Activated CD4-positive, alpha-beta memory T cell treated with anti-CD3 and anti-CD28 coated beads, Interleukin-2, amount 10 ng/mL, durations not matched to agents 7 days and 5 days (primary cell): ENCODE measurements at places on chromosomes 3 and 15. TPM values are rescaled to one million over a fixed set of nuclear protein-coding genes. Genes with fewer than 3 reads are reported as not detected.

- no peak overlapping the region for H3K27ac ChIP-seq
- H3K36me3 ChIP-seq = no peaks in the 10 kb centered on the region
- no peaks in the 10 kb centered on the region for H3K4me1 ChIP-seq
- H3K27me3 ChIP-seq = no peaks in the 10 kb centered on the region
Observed at GRCh38 chr3:161915418-161915750, 418.8 kb downstream of the OTOL1 start.

Gene CHDH
- total RNA-seq = 9.0 TPM

DNA sequence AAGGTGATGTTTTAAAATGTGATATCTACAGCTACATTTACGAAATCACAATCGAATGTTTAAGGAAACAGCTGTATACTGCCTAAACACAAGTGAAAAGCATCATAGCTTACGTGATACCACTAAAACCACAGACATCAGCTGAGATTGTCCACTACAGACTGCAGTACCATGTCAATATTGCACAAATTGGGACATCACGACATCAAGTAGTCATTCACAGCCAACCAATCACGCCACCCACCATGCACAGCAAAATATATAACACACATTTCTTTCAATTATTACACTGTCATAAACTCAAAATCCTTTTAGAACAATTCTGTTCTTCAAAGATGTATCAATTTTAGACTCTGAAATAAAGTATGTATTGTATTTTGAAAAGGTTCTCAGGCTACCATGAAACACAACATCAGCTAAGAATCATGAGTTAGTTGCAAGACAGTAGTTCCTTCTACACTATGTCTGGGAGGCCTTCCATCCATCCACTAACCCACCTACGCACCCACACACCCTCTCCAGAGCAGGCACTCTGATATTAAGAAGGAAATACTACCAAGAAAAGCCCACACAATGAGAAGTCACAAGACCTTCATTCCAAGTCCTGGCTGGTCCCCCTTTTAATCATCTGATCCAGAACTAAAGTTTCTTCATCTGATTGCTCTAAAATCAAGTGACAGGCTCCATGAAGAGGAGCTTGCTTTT is 3.1 kb downstream of the DMXL2 start:
- H3K4me1 ChIP-seq = peaks cover 14% of the 10 kb centered on the region
- peaks cover 24% of the 10 kb centered on the region for H3K27me3 ChIP-seq
- no peak overlapping the region for H3K4me3 ChIP-seq
- no peaks in the 10 kb centered on the region for H3K36me3 ChIP-seq
- no peak overlapping the region for H3K27ac ChIP-seq

DNA sequence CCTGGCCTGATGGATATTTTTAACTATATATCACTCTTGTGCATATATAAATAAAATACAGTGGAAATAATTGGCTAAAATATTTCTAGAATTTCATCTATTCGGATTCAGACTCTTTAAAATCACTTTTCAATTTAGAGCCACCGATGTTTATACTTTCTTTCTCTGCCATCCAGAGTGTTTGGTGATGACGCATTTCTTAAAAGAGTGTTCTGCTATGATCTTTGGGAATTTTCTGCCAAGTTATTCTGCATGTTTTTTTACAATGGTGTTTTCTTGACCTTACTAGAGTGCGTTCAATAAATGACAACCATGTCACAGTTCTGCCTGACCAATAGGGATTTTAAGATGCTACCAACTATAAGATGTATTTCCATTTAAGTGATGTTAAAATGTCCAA is 30.2 kb downstream of the PPP2R3A start:
- H3K27me3 ChIP-seq = peaks cover 23% of the 10 kb centered on the region
- no peak overlapping the region for H3K4me3 ChIP-seq
- no peak for DNase-seq
- no peaks in the 10 kb centered on the region for H3K4me1 ChIP-seq
- H3K36me3 ChIP-seq = no peaks in the 10 kb centered on the region

- peak; percentile 44 for DNase-seq
- H3K27ac ChIP-seq = no peak overlapping the region
- H3K36me3 ChIP-seq = peaks cover 17% of the 10 kb centered on the region
- H3K4me1 ChIP-seq = peaks cover 3% of the 10 kb centered on the region
Observed at GRCh38 chr15:88454867-88455810, 12.0 kb downstream of the MRPL46 start.

Gene PRTG
- total RNA-seq = not detected

Gene ALPK3
- 0.20 TPM for total RNA-seq

GRCh38 chr15:87733977-87734376 is 522.6 kb downstream of the NTRK3 start:
- H3K36me3 ChIP-seq = no peaks in the 10 kb centered on the region
- no peaks in the 10 kb centered on the region for H3K27me3 ChIP-seq
- no peak for DNase-seq
- peaks cover 8% of the 10 kb centered on the region for H3K4me1 ChIP-seq

DNA sequence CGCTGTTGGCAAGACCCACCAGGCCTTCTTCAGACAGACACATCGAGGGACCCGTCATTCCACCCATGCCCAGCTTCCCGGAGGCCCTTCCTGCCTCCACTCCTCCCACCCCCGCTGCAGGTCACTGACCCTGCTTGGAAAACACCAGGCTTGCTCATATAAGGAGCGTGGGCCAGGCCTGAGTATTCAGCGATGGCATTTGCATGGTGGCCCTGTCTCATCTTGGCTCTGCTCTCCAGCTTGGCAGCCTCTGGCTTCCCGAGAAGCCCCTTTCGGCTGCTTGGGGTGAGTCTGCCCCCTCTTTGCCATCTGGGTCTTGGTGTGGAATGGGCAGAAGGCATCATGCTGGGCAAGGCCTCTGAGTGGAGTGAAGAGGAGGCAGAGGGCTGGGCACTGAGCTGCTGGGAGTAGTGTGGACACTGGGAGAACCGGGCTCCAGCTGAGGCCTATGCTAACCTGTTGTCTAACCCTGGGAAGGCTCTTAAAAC is at the start of gene ITIH3:
Gene ITIH3, plus strand, starts transcription at position 185 of the 488 bp plus-strand sequence. Its CDS starts 8 bp downstream, at position 193.
- H3K4me3 ChIP-seq = no peak within 1 kb of the TSS
- H3K4me1 ChIP-seq = no peaks in the 10 kb centered on the region
- H3K27ac ChIP-seq = no peak within 1 kb of the TSS
- DNase-seq = no peak
- no peaks in the 10 kb centered on the region for H3K27me3 ChIP-seq

- peak; percentile 1 for DNase-seq
- no peak overlapping the region for H3K27ac ChIP-seq
- no peaks in the 10 kb centered on the region for H3K4me1 ChIP-seq
- no peak overlapping the region for H3K4me3 ChIP-seq
- H3K36me3 ChIP-seq = no peaks in the 10 kb centered on the region
- H3K27me3 ChIP-seq = no peaks in the 10 kb centered on the region
Observed at GRCh38 chr15:25175789-25176615, 221.2 kb downstream of the SNRPN start.
